Epithelial cell of proximal tubule (primary cell): ENCODE measurements at places on chromosomes 11 and 22.

GRCh38 chr11:10322830-10323792, 18.2 kb downstream of the ADM start:
- DNase-seq = no peak

DNA sequence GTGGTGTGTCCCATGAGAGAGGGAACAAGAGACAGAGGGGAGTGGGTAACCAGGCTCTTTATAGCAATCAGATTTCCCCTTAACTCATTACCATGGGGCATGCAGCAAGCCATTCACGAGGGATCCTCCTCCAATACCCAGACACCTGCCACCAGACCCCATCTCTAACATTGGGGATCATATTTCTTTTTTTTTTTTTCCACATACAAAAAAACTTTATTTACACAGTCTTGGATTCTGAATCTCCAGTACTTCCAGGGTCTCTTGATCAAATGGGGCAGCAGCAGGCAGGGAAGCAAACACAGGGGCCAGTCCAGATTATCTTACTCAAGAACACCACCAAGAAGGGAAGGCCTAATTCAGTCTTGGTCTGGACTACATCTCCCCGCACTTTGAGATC, 4.3 kb downstream of the DLAT start:
- DNase-seq = no peak

GRCh38 chr22:30262917-30263741, 3.5 kb downstream of the OSM start:
- DNase-seq = no peak

GRCh38 chr22:45975164-45976161, 1.5 kb downstream of the WNT7B start:
- no peak for DNase-seq

DNA sequence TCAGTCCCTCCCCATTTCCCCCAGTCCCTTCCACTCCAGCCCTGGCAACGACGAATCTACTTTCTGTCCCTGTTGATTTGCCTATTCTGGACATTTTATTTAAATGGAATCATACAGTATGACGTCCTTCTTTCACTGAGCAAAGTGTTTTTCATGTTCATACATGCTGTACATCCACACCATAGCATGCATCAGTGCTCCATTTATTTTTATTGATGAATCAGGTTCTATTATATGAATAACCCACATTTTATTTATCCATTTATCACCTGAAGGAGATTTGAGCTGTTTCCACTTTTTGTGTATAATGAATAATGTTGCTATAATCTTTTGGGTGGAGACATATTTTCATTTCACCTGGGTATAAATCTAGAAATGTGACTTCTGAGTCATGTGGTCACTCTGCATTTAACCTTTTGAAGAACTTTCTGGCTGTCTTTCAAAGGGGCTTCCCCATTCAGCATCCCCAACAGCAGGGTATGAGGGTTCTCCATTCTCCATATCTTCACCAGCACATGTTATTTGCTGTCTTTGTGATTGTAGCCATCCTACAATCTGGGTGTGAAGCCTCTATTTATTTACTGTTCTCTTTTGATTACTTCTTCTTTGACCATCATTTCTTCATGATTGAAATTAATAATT, 531.7 kb downstream of the ETS1 start:
- no peak for DNase-seq

- DNase-seq = no peak
Observed at GRCh38 chr22:41902932-41903421, 11.9 kb downstream of the SHISA8 start.

- no peak for DNase-seq
Observed at GRCh38 chr11:63635762-63636465, 21.7 kb upstream of the PLAAT3 start.

DNA sequence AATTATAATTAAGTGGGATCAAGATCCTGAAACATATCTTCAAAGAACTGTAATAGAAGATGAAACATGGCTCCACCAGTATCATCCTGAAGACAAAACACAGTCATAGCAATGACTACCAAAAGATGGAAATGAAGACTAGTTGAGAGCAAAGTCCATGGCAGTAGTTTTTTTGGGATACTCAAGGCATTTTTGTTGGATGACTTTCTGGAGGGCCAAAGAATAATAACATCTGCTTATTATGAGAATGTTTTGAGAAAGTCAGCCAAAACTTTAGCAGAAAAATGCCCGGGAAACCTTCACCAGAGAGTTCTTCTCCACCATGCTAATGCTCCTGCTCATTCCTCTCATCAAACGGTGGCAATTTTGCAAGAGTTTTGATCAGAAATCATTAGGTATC, 809.4 kb upstream of the RAG2 start:
- DNase-seq = no peak

GRCh38 chr22:39214006-39214382, 30.8 kb downstream of the PDGFB start:
- DNase-seq = no peak
